ENCODE measurements at places on chromosomes 6 and 20. TPM values are rescaled to one million over a fixed set of nuclear protein-coding genes. Genes with fewer than 3 reads are reported as not detected.

Gene UBD
- total RNA-seq, result 0.37 TPM

Gene PDE7B
- total RNA-seq, result 1.2 TPM

Gene PPP1R10
- 99.1 TPM for total RNA-seq

Gene SLC17A9
- total RNA-seq, result 11.6 TPM

Gene RAB32
- total RNA-seq, result 0.23 TPM

Gene CRISP3
- not detected for total RNA-seq

Measured in activated CD4-positive, alpha-beta T cell treated with anti-CD3 and anti-CD28 coated beads, Interleukin-2, amount 10 ng/mL, durations not matched to agents 7 days and 5 days (primary cell).